Activated T-cell treated with anti-CD3 and anti-CD28 coated beads, Interleukin-2, amount 50 U/mL, for 72 hours (primary cell): ENCODE measurements at places on chromosomes 11 and 22. TPM values are rescaled to one million over a fixed set of nuclear protein-coding genes. Genes with fewer than 3 reads are reported as not detected.

Gene LINC01488
- total RNA-seq = not detected

- H3K4me3 ChIP-seq = peak overlapping the region; percentile 17
- DNase-seq = no peak
- peaks cover 34% of the 10 kb centered on the region for H3K4me1 ChIP-seq
- peaks cover 2% of the 10 kb centered on the region for H3K36me3 ChIP-seq
- no peak overlapping the region for H3K27ac ChIP-seq
- H3K27me3 ChIP-seq = peaks cover 59% of the 10 kb centered on the region
These were observed 88.1 kb downstream of the TP53I11 start for GRCh38 chr11:44862558-44863101.

DNA sequence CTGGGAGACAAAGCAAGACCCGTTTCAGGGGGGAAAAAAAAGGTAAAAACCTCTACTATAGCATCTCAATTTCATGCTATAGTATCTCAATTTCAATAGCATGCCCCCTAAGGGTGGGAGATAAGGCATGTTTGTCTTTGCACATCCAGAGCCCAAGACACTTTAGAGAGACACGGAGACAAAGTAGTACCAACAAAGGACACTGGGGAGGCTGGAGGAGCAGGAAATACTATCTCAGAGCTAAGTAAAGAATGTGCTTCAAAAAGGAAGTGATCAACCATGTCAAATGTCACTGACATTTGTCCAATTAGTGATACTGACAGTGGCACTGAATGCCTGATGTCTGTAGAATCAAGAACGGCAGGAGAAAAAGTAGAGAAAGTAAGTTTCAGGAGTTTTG lies 68.6 kb downstream of the RRAS2 start:
- H3K36me3 ChIP-seq = peaks cover 5% of the 10 kb centered on the region
- H3K4me3 ChIP-seq = no peak overlapping the region
- no peak for DNase-seq
- H3K27me3 ChIP-seq = no peaks in the 10 kb centered on the region
- H3K4me1 ChIP-seq = peaks cover 18% of the 10 kb centered on the region

GRCh38 chr11:100910808-100911207 lies 218.8 kb downstream of the PGR start:
- no peak overlapping the region for H3K4me3 ChIP-seq
- H3K27ac ChIP-seq = no peak overlapping the region
- no peak for DNase-seq
- no peaks in the 10 kb centered on the region for H3K4me1 ChIP-seq
- no peaks in the 10 kb centered on the region for H3K27me3 ChIP-seq

DNA sequence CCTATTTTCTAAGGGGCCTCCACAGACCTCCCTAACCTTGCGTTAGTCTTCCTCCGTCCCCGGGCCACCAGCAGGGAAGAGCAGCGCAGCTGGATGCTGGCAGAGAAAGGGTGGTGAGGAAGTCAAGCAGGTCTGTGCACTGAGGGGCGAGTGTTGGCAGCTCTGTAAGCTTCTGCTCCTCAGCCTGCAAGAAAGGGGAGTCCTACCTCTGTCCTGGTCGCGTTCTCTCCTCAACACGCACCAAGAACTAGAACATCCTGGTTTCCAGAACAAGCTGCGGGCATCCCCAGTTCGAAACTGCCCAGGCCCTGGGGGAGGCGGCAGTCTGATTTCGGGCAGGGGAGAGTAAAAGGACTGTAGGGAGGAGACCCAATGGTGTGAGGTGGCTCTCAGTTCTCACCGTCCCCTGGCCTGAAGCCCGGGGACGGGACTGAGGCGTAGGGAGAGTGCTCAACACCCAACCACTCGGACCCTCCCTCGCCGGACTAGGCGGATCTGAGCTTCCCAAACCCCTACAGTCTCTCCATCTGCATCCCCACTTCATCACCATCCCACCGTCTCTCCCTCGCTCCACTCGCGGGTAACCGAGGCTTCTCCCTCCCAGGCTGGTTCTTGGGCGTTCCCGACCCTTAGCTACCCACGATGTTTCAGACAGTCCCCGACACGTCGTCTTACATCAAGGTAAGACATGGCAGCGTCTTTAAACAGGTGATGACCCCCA lies 7.7 kb upstream of the FLI1 start:
- H3K4me3 ChIP-seq = peak overlapping the region; percentile 89
- no peak for DNase-seq
- peaks cover 52% of the 10 kb centered on the region for H3K27me3 ChIP-seq
- peaks cover 36% of the 10 kb centered on the region for H3K4me1 ChIP-seq
- no peak overlapping the region for H3K27ac ChIP-seq

DNA sequence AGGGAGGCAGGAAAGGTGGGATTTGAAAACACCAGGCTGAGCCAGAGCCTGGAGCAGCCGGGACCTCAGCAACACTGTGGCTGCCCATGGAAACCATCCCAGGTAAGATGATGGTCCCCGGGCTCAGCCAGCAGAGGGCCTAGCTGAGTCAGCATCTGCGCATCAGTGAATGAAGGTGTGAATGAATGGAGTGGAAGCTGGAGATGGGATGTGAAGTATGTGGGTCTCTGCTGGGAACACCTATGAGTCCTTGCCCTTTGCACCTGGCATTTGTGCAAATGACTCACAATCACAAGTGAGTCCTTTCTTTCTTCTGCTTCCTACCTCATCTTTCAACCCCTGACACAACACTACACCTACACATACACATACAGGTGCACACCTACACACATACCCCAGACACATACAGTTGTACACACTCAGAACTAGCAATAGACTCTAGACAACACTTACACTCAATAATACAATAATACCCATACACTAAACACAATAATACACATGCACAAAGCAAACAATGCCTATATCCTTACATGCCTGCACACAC lies 62.8 kb upstream of the PRDM11 start:
- no peak overlapping the region for H3K27ac ChIP-seq
- peaks cover 5% of the 10 kb centered on the region for H3K36me3 ChIP-seq
- no peak for DNase-seq
- no peak overlapping the region for H3K4me3 ChIP-seq
- H3K4me1 ChIP-seq = peaks cover 47% of the 10 kb centered on the region
- H3K27me3 ChIP-seq = no peaks in the 10 kb centered on the region
